Hepatic stellate cell (primary cell): ENCODE measurements at places on chromosomes 2 and 18.

DNA sequence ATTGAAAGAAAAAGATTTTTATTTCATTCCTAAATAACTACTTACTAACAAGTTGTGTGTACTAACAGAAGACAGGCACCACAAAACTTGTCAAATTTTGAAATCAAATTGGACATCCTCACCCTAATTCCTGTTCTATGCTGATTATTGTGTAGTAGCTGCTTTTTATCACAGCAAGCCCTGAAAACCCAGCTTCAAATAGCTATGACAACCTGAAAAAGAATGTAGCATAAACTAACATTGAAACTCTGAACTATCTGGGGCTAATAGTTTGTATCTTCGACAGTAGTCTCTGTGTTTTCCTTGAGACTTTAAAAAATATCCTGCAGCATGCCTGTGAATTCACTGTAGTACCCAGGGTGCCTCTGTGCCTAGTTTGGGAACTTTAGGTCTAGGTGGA, 122.6 kb downstream of the WDPCP start:
- DNase-seq = peak; percentile 20

DNA sequence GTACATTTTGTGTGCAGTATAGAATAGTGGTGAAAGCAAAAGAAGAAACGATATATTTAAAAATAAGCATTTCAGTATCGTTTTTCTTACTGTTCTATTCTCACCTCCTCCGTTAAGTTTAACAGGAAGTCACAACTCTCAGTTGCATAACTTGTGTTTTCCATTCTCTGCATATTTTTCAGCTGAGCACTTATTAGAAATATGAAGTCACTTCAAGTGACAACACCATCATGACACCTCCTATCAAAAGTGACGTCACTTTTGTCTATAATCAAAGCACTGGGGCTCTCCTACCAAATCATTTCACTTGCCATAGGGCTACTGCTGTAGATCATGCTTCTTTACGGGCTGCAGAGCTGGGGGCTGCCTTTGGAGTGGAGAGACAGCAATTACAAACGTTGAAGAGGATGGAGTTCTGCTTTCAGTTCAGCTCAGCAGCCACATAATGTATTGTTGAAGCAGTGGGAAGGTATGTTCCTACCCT, 36.3 kb downstream of the STAT4 start:
- no peak for DNase-seq

- no peak for DNase-seq
Observed at GRCh38 chr18:45467293-45467692, 148.0 kb upstream of the SLC14A2 start.

DNA sequence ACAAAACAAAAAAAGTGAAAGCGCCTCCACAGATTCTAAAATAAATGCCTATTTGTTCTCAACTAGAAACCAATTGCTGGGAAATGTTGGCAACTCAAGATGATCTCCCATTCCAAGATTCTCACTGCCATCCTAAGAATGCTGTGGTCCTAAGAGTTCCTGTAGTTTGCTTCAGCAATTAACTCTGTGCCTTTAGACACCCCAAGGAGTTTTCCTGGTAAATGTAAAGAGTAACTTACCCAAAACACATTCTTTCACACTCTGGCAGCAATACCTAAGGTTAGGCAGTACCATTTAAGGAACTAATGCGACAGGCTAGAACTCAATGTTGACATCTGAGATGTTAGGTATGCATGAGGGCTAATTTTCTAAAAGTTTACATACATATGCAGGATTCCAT, 58.8 kb upstream of the TANK start:
- DNase-seq = no peak

- no peak for DNase-seq
Observed at GRCh38 chr2:16169381-16169960, 229.1 kb downstream of the MYCN start.

DNA sequence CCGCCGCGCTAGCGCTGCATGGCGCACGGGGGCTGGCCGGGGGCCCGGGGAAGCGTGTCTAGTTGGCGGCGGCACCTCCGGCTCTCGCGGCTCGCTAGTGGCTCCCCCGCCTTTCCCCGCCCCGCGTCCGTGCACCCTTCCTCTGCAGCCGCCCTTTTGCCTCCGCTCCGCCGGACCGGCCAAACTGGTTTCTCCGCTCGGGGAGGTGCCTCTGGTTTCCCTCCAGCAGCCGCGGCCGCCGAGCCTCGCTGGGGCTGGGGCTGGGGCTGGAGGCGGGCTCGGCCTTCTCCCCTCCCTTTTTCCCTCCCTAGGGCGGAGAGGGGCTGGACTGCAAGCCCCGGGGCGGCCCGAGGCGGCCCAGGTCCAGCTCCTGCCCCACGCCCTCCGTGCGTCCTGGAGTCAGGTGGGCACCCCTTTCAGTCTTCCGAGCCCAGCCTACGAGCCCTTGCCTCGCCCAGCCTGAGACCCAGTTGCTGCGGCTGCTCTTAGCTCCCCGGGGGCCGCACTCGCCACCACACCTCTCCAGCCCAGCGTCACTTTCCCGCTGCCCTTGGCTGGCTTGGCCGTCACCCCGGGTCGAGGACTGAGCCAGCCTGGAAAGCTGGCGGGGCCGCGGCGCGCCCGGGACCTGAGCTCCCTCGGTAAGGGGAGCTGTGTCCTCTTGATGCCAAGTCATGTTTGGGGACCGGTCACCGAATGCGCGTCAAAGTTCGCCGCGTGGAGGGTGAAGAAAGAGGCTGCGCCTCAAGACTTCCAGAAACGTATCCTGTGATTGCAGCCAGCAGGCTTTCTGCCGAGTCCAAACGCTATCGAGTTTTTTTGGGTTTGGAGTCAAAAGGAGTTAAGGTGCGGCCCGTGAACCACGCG, at the start of gene ATP8B1:
TSS of gene ATP8B1 (minus strand) at position 213 of the 867 bp plus-strand sequence. CDS start 71,508 bp downstream, outside the sequence.
- peak; percentile 79 for DNase-seq

DNA sequence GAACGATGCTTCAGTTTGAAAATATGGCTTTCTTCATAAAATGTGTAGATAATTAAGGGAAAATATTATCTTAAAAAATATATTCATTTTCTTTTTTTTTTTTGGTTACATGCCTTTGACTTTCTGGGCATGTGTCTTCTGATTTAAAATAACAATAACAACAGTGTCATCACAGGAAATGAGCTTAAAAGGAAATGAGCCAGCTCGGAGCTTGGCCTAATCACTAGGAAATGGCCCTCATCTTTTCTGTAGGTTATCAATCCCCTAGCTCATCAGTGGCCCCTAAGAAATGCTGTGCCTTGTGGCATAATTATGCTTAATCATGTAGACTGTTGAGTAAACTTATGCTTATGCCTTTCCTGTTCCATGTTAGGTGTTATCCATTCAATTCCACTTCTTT, 141.8 kb upstream of the FHL2 start:
- no peak for DNase-seq

DNA sequence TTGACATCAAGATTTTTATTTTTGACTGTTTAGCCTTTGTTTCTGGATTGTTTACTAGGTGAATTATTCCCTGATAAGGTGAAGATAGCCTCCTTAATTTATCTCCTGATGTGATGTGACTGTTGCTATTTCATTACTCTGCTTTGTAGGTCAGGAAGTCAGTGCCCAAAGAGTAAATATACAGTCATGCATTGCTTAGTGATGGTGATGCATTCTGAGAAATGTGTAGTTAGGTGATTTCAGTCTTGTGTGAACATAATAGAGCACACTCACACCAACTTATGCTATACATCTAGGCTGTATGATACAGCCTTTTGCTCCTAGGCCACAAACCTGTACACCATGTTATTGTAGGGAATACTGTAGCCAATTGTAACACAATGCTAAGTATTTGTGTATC, 102.4 kb upstream of the THUMPD2 start:
- no peak for DNase-seq

DNA sequence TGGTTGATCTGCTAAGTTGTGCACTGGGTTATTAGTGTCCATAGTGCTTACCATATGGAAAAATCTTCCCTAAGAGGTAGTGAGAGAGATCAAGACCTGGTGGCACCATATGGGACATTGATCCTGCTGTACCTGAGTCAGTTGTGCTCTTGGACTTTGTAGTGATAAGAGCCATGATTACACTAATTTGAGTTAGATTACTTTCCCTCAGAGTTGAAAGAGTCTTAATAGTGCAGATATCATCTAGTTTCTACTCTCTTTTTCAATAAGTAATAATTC, 114.2 kb downstream of the KCNE4 start:
- DNase-seq = no peak
